Activated naive CD8-positive, alpha-beta T cell treated with anti-CD3 and anti-CD28 coated beads, Interleukin-2, amount 10 ng/mL, durations not matched to agents 7 days and 5 days (primary cell): ENCODE measurements at places on chromosomes 1 and 21. TPM values are rescaled to one million over a fixed set of nuclear protein-coding genes. Genes with fewer than 3 reads are reported as not detected.

GRCh38 chr1:51487628-51488027 is 31.4 kb downstream of the EPS15 start:
- H3K4me3 ChIP-seq: no peak overlapping the region
- H3K27me3 ChIP-seq: no peaks in the 10 kb centered on the region
- H3K4me1 ChIP-seq: peaks cover 15% of the 10 kb centered on the region
- no peak for DNase-seq
- H3K27ac ChIP-seq: no peak overlapping the region
- peaks cover 11% of the 10 kb centered on the region for H3K36me3 ChIP-seq

CCDC181 gene
- not detected for total RNA-seq

- no peak overlapping the region for H3K27ac ChIP-seq
- no peak for DNase-seq
- H3K36me3 ChIP-seq: peaks cover 2% of the 10 kb centered on the region
- peaks cover 7% of the 10 kb centered on the region for H3K4me1 ChIP-seq
Observed at GRCh38 chr1:24364975-24365678, 46.0 kb downstream of the GRHL3 start.

PPIAL4G gene
- 1.8 TPM for total RNA-seq

ADAM30 gene
- total RNA-seq: not detected
